ENCODE measurements at places on chromosomes 4 and X.

DNA sequence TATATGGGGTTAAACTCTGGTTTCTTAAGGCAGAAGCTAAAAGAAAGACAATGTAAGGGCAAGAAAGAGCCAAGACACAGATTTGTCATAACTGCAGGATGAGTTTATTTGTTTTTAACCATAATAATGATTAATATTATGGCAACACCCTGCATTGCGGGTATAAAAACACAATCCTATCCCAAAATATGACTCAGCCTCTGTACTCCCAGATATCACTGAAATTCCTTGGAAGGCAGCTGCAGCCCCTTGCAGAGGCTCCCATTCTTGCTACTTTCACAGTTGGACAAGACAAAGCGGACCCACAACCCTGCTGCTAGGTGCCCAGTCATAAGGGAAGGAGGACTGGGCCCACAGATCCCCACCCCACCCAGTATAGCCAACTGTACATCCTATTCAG is 20.4 kb upstream of the FGF16 start:
- no peak for DNase-seq

GRCh38 chr4:79964020-79964399 is 109.0 kb downstream of the ANTXR2 start:
- no peak for DNase-seq

DNA sequence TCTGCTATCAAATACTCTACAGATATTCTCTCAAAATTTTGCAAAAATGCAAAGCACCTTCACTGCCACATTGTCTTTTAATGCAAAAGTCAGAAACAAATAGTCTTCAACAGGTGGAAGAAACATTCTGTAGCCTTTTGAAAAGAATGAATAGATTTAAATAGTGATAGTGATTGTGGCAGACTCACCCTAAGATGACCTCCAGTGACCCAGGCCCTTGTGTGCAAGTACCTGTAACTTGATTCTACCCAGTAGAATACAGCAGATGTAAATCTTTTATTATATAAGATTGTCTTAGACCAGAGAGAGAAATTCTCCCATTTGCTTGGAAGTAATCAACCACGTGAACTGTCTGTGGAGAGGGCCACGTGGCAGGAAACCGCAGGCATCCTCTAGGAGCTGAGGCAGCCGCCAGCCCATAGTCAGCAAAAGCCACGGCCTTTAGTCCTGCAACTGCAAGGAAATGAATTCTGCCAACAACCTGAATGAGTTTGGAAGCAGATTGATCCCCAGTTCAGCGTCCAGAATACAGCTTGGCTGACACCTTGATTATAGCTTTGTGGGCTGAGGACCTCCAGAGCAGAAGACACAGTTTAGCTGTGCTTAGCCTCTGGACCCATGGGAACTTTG is 272.5 kb downstream of the ARHGAP10 start:
- DNase-seq = no peak

GRCh38 chr4:123624959-123625358 is 228.4 kb downstream of the SPRY1 start:
- no peak for DNase-seq

- no peak for DNase-seq
Measured at GRCh38 chr4:110994781-110995180, 371.9 kb upstream of the PITX2 start.

DNA sequence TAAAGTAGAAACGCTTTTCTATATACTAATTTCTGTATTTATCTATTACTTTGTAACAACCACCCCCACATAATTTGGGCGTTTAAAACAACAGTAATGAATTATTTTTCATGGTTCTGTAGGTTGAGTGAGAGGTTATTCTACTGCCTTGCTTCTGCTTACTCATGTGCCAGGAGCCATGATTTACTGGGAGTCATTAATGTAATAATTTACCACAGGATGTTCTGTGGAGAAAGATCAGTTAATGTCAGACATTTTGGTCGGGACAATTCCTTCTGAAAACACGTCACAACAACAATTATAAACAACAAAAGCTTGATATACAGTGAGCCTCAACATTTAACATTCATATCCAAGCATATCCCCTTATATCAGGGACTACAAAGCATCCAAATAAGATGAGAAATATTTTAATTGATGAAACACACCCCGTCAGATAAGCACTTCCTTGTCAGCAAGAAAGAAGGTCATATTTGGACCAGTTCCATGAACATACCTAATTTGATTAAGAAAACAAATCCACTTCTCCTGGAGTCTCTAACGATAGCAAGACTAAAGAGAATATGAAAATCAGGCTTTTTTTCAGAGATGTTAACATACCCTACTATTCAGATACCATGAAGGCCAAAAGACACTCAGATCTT is 238.5 kb downstream of the PRDM5 start:
- DNase-seq = no peak

- no peak for DNase-seq
Measured at GRCh38 chr4:47913330-47913729, 1.1 kb downstream of the NFXL1 start.

DNA sequence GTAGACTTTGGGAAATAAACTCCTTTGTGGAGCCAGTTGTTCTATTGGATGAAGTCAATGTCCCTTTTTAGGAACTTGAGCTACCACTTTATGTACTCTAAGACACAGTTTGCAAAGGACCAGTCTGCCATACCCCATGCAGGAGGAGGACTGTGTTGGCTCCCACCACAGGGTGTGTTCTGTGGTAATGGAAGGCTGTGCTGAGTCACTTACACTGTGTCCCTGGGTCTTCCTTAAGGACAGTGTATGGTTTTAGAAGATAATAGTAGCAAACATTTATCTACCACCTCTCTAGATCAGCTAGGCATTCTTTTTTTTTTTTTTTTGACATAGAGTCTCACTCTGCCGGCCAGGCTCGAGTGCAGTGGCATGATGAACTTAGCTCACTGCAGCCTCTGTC is 184.0 kb upstream of the PGRMC2 start:
- no peak for DNase-seq

DNA sequence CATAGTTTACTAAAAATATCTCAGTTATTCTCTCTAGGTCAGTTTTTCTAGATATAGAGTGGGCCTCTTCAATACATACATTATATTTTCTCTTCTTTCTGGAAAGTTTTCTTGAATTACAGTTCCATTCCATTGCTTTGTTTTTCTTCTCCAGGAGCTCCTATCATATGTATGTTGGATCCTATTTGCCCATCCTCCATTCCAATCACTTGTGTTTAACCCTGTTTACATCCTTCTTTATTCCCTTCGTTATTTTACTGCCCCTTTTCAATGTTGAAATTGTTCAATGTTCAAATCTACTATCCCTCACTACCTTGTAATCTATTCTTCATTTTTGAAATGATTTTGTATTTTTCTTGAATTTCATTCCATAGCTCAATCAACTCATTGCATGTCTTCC is 97.4 kb downstream of the IRF2 start:
- no peak for DNase-seq

DNA sequence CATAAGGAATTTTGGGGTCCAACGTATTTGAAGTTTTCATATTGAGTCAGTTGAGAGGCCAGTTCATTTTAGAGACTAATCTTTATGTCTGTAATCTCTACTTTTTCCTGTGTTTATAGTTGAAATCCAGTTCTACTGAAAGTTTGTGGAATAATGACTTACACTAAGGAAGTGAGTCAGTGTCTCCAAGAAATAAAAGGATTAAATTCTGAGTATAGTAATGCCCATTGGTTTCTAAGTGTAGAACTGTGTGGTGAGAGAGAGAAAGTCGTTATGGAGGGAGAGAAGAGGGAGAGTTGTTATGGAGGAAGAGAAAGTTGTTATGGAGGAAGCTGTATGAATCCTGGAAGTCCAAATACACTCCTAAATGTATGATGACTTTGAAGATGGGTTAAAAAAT is 264.6 kb upstream of the HAND2 start:
- DNase-seq = no peak

- DNase-seq = no peak
Measured at GRCh38 chr4:114264877-114265291, 285.4 kb upstream of the ARSJ start.

DNA sequence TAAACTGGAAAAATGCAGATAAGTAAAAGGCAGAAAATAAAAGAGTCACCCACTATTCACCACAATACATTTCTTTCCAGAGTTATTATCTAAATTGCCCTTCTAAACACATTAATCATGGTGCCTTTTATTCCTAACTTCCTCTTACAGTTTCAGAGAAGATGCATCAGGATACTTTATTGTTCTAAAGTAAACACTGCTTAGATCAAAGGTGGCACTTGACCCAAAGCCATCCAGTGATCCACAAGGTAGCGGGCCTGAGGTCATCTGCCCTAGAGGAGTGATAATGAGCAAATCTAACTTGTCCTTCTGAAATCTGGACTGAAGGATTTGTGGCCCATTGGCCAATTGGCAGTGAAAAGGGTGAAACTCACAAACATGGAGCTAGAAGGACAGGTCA is 12.0 kb upstream of the TMEM154 start:
- no peak for DNase-seq

DNA sequence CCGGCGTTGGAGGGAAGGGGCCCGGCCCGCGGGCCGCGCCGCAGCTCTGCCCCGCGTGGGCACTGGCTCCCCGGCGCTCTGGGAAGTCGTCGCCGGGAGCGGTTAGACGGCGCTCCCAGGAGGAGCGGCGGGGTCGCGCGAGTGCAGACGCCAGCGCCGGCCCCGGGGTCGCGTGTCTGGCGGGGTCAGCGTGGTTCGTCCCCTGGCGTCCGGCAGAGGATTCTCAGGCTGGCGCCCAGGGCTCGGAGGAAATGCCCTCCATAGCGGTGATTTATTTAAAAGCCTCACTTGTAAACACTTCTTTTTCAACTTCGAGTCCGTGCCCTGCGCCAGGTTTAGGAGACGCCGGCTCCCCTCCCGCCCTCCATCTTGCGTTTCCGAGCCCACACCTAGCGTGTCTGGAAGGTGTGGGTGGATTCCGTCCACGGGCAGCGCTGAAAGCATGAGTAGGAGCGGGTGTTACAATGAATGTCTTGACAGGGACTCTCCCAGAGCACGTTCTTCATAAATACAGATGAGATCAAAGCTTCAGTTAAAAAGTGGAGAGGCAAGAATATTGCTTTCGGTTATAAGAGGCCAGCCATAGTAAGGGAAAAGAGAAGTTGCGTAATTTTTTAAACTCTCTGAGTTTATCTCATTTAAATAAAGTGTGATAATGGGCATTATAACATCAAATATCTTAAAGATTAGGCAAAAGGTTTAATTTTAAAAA is 692 bp downstream of the FAM241A start:
- DNase-seq = peak; percentile 59

DNA sequence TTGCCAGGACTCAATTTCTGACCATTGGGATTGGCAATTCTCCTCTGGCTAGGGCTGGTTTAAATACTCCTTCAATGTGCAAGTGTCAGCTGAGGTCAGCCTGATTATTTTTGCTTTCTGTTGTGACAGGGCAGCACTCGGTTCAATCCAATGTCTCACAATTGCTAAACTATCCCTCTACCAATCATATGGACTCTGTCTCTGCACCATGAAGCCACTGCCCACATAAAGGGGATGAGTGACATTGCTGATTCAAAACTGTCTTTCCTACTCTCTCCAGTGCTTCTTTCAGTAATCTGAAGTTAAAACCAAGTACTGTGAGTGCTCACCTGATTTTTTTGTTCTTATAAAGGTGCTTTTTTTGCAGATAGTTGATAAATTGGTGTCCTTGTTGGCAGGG is 1030.7 kb downstream of the GLUD2 start:
- DNase-seq = no peak

DNA sequence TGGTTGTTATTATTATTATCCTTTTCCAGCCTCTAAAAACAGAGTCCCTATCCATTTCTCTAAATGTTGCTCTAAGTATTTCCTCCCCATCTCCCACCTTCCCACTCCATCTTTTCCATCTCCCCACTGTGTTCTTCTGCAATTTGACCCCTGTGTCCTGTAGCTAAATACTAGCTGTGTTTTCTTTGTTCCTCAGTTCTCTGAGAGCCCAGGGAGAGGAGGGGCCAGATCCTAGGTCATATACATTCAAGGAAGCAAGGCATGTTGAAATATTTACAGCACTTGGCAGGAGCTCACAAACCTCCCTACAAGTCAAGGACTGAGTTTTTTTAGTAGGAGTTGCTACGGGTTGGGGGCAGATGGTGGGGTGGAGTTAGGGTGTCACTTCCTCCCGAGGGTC is 10.5 kb downstream of the SLC16A2 start:
- no peak for DNase-seq

GRCh38 chr4:138401334-138401733 is 159.2 kb upstream of the SLC7A11 start:
- no peak for DNase-seq

- DNase-seq = peak; percentile 59
Measured at GRCh38 chr4:87985097-87985886, 9.8 kb downstream of the SPP1 start.

- no peak for DNase-seq
Measured at GRCh38 chr4:142671516-142671915, 174.6 kb downstream of the INPP4B start.

All from activated CD4-positive, alpha-beta T cell treated with anti-CD3 and anti-CD28 coated beads, Interleukin-2, amount 10 ng/mL, durations not matched to agents 7 days and 5 days (primary cell).